ENCODE measurements at places on chromosomes 16 and 17.
A peak's percentile ranks its signal among the peaks of the same experiment; 100 is the strongest.

DNA sequence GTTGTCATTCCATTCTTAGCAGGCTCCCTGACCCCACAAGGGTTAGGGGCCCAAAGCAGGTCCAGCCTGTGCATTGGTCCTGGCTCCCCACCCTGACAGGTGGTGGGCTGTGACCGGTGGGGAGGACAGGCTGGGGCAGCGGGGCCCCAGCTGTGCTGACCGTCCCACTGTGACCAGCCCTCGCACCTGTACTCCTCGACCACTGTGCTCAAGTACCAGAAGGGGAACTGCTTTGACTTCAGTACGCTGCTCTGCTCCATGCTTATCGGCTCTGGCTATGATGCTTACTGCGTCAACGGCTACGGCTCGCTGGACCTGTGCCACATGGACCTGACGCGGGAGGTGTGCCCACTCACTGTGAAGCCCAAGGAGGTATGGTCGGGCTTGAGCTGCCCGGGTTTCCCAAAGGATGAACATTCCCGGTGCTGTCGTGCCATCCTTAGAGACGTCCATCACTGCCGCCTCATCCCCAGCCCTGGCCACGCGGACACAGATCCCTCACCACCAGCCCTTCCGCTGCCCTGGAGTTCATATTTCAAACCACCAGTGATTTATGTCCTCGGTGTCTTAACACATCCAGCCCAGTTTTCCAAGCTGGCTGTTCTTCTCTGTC, 7.3 kb downstream of the DRC7 start:
- DNase-seq, result no peak

- DNase-seq, result no peak
Measured at GRCh38 chr17:72687886-72688285, 404.6 kb downstream of the SLC39A11 start.

DNA sequence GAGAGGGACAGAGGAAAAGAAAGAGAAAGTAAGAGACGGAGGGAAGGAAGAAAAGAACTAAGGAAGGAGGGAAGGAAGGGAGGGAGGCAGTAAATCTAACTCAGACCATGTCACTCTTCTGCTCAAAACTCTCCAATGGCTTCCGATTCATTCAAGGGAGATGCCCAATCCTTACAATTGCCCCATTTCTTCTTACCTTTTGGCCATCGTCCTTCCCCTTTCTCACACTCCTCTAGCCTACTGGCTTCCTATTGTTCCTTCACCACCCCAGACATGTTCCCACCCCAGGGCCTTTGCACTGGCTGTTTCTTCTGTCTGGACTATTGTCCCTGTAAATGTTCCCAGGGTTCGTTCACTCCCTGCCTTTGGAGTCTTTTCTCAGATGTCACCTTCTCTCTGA, 72.3 kb downstream of the TOX3 start:
- DNase-seq, result no peak

GRCh38 chr16:31080756-31081419, 6.7 kb downstream of the ZNF646 start:
- DNase-seq, result no peak

GRCh38 chr17:14488958-14489550, 188.2 kb downstream of the HS3ST3B1 start:
- DNase-seq, result no peak

DNA sequence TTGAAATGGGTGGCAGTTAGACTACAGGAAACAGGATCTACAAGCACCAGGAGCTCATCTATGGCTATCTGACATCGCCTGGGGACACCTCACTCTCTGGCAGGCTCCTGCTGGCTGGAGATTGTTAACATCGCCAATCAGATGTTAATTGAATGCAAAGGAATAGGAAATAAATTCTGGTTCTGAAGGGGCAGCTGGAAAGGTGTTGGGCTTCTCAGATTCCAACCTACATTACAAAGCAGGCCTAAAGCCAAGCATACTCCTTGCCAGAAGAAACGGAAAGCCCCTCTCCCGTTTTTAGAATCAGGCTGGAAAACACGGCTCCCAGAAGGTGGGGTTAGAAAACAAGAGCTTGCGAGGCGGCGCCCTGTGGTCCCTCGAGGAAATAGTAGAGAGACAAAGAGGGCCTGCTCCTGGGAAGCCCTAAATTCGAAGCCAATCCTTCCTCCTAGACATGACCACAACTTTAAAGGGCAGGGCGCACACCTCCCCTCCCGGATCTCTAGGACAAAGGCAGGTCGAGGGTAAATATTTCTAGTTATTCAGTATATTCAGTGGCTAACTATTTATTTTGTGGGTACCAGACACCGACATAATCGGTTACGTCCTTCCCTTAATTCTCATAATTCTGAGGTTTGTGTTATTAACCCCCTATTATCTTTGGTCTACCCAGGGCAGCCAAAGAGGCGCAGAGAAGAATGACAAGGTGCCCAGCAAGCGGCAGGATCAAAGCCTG, 763 bp upstream of the TOM1L1 start:
- DNase-seq, result peak; percentile 20

DNA sequence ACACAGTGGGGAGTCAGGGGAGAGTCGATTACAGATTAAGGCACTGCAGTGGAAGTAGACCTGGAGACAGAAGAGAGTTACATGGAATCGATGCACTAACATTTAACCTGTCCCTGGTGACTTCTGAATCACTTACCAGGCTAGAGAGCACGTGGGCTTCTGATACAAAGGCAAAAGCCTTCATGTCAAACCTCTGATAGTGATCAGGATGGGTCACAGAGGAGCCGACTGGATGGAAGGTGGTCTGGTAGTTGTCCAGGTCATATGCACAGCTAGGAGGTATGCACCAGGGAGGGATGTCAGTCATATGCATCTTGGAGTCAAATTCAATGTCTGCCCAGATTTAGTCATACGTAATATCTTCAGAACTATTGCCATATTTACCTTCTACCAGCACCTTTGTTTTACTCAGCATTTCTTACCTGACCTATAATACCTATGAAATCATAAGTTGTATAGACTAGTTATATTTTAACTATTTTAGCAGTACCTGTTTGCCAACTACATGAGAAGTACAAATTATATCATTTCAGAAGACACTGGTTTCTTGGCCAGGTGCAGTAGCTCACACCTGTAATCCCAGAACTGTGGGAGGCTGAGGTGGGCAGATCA, 11.7 kb downstream of the ZP2 start:
- no peak for DNase-seq

- no peak for DNase-seq
Measured at GRCh38 chr16:57842601-57843000, 40.3 kb upstream of the KIFC3 start.

GRCh38 chr17:78138204-78139060, 7.8 kb upstream of the C17orf99 start:
- no peak for DNase-seq

DNA sequence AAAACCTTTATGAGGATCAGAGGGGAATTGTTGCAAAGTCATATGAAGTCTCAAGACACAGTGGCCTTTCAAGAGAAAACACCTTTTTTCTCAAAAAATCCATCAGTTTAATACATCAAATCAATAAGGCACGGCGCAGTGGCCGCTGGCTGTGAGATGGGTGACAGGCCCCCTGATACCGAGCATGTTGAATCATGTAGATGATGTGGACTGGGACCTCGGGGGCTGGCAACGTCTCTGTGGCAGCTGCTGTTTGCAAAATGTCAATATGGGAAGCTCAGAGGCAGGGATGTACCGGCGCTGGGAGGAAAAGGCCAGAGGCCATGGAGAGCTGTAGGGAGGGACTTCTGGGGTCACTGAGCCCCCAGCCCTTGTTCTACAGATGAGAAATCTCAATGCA, 169.1 kb downstream of the GSG1L start:
- no peak for DNase-seq

- DNase-seq, result no peak
Measured at GRCh38 chr17:60332574-60332973, 59.4 kb downstream of the USP32 start.

DNA sequence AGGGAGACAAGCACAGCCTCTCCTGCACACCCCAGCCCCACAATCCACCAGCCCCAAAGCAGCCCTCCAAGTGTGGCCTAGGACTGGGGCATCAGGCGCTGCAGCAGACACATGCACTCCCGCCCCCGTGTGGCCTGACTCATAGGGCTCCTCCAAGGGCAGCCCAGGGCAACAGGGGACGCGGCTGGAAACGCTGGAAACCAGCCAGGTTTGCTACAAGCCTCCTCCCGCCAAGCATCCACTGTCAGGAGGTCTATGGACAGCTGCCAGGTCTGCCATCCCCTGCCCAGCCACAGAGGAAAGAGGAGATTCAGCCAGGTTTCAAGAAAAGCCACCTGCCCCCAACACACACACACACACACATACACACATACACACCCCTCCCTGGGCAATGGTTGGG, 25.8 kb downstream of the SRCIN1 start:
- DNase-seq, result peak; percentile 52

DNA sequence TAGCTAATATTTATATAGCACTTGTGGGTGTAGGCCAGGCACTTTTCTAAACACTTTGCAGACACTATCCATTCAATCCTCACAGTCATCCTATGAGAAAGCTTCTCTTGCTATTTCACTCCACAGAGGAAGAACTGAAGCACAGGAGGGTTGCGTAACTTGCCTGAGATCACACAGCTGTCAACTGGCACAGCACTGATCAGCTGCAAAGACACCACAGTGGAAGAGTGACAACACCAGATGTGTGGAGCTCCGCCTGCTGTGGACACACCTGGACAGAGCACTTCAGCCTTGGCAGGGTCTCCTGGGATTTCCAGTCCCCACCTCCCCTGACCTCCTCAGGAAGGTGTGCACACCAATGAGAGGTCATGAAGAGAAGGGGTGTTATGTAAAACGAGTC, 13.3 kb upstream of the CNEP1R1 start:
- no peak for DNase-seq

DNA sequence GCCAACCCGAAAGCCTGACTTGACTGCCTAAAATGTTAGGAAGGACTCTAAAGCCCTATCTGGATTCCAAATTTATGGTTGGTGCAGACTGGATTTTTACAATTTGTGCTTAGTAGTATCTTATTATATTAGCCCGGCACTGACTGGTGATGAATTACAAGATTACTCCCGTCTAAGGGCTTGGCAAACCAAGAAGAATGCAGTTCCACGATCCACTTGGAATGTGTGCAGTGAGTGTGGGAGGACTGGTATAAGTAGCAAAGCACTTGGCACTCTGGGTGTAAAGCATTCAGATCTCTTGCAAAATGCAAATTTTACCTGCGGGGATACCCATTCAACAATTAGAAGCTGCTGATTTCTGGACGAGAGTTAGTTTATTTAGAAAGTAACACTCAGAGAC, 539.4 kb downstream of the MAF start:
- DNase-seq, result no peak

GRCh38 chr16:10741844-10742243, 1.8 kb upstream of the NUBP1 start:
- DNase-seq, result peak; percentile 96

GRCh38 chr17:57290981-57291380, 34.7 kb downstream of the MSI2 start:
- DNase-seq, result no peak

GRCh38 chr16:48949636-48950035, 332.0 kb downstream of the CBLN1 start:
- DNase-seq, result no peak

- DNase-seq, result no peak
Measured at GRCh38 chr17:305090-305976, 47.3 kb downstream of the RPH3AL start.

DNA sequence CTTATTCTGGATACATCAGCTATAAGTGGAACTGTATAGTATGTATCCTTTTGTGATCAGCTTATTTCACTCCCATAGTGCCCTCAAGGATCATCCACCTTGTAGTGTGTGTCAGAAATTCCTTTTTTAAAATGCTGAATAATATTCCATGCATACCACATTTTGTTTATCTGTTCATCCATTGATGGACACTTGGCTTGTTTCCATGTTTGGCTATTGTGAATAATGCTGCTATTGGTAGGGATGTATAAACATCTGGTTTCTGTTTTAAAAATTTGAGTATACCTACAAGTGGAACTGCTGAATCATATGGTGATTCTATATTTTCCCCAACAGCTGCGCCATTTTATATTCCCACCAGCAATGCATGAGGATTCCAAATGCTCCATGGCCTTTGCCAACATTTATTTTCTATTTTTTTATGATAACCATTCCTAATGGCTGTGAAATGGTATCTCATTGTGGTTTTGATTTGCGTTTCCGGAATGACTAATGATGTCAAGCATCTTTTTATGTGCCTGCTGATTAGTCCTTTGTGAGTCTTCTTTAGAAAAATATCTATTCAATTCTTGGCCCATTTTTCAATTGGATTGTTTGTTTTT, 11.6 kb downstream of the RCVRN start:
- DNase-seq, result no peak

DNA sequence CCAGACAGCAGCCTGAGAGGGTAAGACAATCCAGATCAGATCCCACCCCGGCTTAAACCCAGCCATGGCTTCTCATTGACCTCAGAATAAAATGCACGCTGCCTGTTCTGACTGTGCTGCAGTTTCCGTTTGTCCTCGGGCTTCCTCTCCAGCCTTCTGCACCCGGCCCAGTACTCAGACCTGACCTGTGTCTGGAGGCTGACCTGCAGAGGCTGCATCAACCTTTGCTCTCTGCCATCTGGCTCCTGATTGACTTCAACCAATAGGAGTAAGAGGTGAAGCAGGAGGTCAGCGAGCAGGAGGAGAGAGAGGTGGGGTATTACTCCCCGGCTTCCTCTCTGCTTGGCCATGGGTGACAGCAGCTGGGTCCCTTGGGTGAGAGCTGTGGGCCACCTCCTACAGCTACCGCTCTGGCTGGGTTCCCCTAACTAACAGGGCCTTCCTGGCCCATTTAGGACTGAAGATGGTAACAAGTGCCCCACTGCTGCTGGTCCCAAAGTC, 46.7 kb downstream of the C16orf82 start:
- DNase-seq, result no peak

GRCh38 chr17:8785547-8786413, 13.4 kb downstream of the MFSD6L start:
- peak; percentile 64 for DNase-seq

- no peak for DNase-seq
Measured at GRCh38 chr17:19540706-19541370, 7.2 kb downstream of the SLC47A1 start.

GRCh38 chr16:3007059-3007956, 5.4 kb upstream of the CLDN9 start:
- DNase-seq, result no peak

GRCh38 chr16:23257682-23258081, 44.4 kb upstream of the SCNN1B start:
- no peak for DNase-seq

DNA sequence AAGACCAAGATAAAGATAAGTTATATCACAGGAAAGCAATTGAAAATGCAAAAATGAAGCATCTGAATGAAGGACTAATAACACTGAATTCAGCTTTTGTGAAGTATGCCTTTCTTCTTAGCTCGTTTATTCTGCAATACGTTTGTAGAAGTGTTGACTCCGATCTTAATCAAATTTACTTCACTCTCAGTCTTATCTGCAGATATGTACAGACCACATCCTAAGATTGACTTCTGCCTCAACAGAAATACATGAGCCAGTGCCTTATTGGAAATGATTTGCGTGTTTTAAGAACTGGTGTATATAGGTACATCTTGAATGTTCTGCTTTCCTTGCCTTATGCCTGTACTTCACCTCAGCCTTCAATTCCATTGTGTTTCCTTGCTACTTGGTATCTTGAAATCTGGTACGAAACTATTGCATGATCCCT, 1.3 kb downstream of the ATF7IP2 start:
- no peak for DNase-seq

GRCh38 chr17:1123393-1123831, 56.4 kb downstream of the ABR start:
- DNase-seq, result no peak

Measured in cerebellar cortex (tissue), 1 donor.